NAMALWA (cell line): ENCODE measurements at places on chromosomes 3 and 15.

DNA sequence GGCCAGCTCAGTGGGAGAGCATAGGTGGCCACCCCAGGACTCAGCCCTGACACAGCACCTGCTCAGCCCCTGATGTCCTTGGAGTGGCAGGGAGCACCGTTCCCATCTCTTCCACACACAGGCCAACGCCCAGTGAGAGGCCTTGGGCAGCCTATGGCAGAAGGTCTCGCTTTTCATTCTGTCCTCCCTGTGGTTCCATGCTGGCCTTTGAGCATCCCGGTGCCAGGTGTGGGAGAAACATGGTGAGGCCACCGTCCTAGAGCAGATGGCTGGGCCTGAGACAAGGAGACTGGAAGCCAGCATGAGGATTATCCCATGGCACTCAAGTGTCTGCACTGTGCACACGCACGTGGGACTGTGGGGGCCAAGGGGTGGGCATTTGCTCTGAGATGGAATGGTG is 25.1 kb downstream of the ADCY5 start:
- no peak for DNase-seq

- DNase-seq = no peak
These were observed 52.3 kb downstream of the ATP1B3 start for GRCh38 chr3:141928631-141929270.

- DNase-seq = no peak
These were observed 660.1 kb upstream of the SGO1 start for GRCh38 chr3:20846066-20846465.

DNA sequence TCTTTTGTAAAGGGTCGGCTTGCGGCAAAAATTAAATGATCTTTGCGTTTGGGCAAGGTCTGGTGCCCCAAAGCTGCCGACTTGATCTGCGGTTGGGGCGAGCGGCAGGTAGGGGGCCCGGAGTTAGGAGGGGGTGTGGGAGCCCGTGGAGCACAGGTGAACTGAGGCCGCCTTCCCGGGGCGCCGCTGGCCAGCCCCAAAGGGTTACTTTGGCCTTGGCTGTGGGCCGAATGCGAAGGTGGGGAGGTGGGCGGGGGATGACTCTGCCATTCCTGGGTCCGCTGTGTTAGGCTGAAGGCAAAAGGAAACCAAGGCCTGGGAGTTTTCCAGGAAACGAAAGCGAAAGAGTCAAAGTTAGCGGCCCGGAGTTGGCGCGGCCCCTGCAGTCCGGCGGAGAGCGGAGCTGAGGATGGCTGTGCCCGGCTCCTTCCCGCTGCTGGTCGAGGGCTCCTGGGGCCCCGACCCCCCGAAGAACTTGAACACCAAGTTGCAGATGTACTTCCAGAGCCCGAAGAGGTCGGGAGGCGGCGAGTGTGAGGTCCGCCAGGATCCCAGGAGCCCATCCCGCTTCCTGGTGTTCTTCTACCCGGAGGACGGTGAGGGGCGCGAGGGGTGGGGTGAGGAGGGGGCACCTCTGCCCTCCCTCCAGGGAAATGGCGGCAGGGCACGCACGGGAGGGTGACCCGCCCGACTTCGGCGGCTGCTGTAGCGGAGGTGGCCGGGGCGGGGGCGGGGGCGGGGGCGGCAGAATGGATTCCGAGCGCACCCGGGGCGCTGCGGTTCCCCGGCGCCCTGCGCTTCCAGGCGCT is at the start of gene PARP14:
Gene PARP14, plus strand, starts transcription at position 365 of the 809 bp plus-strand sequence. Its CDS starts 45 bp downstream, at position 410.
- DNase-seq = peak; percentile 67

DNA sequence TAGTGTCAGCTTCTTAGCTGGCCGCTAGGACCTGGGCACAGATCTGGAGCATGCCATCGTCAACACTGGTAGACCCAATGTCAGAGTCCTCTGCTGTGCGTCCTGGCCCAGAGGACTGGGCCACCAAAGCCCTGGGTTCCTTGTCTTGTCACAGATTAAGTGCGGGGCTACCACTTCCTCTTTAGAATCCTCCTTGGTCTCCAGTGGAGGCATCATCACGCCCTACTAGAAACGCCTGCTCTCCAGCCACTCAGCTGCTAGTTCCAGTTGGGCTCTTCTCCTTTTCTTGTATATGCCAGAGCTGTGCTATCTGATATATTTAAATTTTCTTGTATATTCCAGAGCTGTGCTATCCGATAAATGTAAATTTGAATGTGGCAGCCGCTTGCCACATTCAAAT is 11.2 kb downstream of the PPCDC start:
- no peak for DNase-seq
